Gastroesophageal sphincter (tissue), 4 donors: ENCODE measurements at places on chromosomes 5 and 9.

GRCh38 chr5:90554358-90555006 lies 4.1 kb upstream of the ADGRV1 start:
- no peaks in the 10 kb centered on the region for H3K36me3 ChIP-seq
- peaks cover 59% of the 10 kb centered on the region for H3K27me3 ChIP-seq
- H3K27ac ChIP-seq, result no peak overlapping the region

- no peak overlapping the region for H3K27ac ChIP-seq
- H3K36me3 ChIP-seq, result no peaks in the 10 kb centered on the region
- H3K27me3 ChIP-seq, result no peaks in the 10 kb centered on the region
- no peak for ATAC-seq
Measured at GRCh38 chr5:87139795-87140194, 127.9 kb upstream of the RASA1 start.

DNA sequence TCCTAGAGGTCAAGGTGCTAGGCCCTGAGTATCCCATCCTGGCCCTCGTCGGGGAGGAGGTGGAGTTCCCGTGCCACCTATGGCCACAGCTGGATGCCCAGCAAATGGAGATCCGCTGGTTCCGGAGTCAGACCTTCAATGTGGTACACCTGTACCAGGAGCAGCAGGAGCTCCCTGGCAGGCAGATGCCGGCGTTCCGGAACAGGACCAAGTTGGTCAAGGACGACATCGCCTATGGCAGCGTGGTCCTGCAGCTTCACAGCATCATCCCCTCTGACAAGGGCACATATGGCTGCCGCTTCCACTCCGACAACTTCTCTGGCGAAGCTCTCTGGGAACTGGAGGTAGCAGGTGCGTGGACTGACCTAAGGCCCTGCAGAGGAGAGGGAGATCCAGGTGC lies 7.9 kb downstream of the BTNL9 start:
- H3K27ac ChIP-seq, result no peak overlapping the region
- H3K27me3 ChIP-seq, result peaks cover 80% of the 10 kb centered on the region
- peaks cover 14% of the 10 kb centered on the region for H3K4me1 ChIP-seq
- no peaks in the 10 kb centered on the region for H3K36me3 ChIP-seq
- no peak for ATAC-seq

GRCh38 chr9:14395317-14396082 lies 81.6 kb upstream of the NFIB start:
- H3K4me1 ChIP-seq, result no peaks in the 10 kb centered on the region
- H3K27me3 ChIP-seq, result no peaks in the 10 kb centered on the region
- no peak overlapping the region for H3K4me3 ChIP-seq
- no peaks in the 10 kb centered on the region for H3K36me3 ChIP-seq
- H3K27ac ChIP-seq, result no peak overlapping the region
- ATAC-seq, result no peak
